ENCODE measurements at places on chromosomes 4 and X. TPM values are rescaled to one million over a fixed set of nuclear protein-coding genes. Genes with fewer than 3 reads are reported as not detected.

DNA sequence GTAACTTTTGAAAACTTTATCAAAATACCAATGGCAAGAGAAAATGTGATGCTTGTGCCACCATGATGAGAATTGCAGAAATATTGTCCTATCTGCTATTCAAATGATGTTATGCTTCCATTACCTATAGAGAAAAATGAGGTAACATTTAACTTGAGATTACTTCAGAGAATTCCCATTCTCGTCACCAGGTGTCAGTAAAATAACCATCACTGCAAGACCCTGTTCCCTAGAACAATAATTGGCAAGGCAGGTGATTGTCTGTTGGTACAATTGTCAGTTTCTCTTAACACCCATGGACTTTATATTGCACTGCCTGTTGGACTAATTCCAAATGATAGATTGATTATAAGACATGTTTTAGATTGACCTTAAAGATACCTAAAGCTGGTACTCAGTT, 179.9 kb downstream of the GABRG1 start:
- no peak overlapping the region for H3K27ac ChIP-seq
- H3K4me3 ChIP-seq = no peak overlapping the region
- no peaks in the 10 kb centered on the region for H3K36me3 ChIP-seq
- no peak for DNase-seq

DNA sequence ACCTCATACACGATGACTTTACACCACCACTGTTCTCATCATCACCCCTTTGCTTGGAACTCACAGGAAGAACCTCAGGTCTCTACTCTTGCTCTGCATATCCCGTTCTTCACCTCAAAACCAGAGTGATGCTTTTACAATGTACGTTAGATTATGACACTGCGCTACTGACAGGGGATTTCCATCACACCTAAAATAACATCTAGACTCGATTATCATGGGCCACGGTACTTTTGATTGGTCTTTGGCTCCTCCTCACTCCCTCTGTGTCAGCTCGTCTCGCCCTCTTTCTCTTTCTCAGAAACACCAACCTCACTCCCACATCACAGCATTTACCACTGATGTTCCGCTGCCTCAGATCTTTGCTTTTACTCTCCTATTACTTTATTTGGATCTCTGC, 172.4 kb downstream of the TLL1 start:
- no peak overlapping the region for H3K4me3 ChIP-seq
- H3K4me1 ChIP-seq = no peaks in the 10 kb centered on the region
- H3K27me3 ChIP-seq = no peaks in the 10 kb centered on the region
- peaks cover 12% of the 10 kb centered on the region for H3K36me3 ChIP-seq

DNA sequence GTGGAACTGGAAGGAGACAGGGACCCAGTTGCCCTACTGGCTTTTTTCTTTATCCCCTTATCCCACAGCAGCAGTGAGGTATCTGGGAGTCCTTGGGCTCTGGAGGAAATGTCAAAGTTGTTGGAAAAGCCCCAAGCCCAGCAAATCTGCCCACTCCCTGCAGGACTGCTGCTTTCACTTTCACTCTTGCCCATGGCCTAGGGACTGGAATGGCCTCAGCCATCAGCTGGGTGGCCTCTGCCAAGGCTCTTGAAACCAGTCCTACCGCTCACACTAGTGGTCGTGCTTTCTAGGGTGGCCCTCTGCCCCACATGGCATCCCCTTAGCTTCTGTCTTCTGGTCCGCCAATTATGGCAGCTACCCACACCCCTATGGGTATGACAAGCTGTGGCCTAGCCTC, 9.7 kb upstream of the RHOXF1 start:
- no peak overlapping the region for H3K27ac ChIP-seq
- peaks cover 3% of the 10 kb centered on the region for H3K27me3 ChIP-seq
- H3K4me3 ChIP-seq = no peak overlapping the region
- H3K4me1 ChIP-seq = no peaks in the 10 kb centered on the region

GRCh38 chr4:123411514-123411913, 14.9 kb downstream of the SPRY1 start:
- no peak for DNase-seq
- H3K4me1 ChIP-seq = peaks cover 32% of the 10 kb centered on the region
- H3K4me3 ChIP-seq = no peak overlapping the region
- H3K27me3 ChIP-seq = no peaks in the 10 kb centered on the region
- peaks cover 4% of the 10 kb centered on the region for H3K36me3 ChIP-seq
- H3K27ac ChIP-seq = no peak overlapping the region

- no peak for DNase-seq
- peaks cover 16% of the 10 kb centered on the region for H3K4me1 ChIP-seq
- H3K27ac ChIP-seq = no peak overlapping the region
Observed at GRCh38 chr4:18942874-18943273, 921.3 kb upstream of the LCORL start.

GRCh38 chr4:6197433-6198174, 2.7 kb downstream of the JAKMIP1 start:
- no peak overlapping the region for H3K4me3 ChIP-seq
- H3K36me3 ChIP-seq = peaks cover 2% of the 10 kb centered on the region
- H3K27ac ChIP-seq = no peak overlapping the region
- H3K4me1 ChIP-seq = peaks cover 5% of the 10 kb centered on the region
- peaks cover 55% of the 10 kb centered on the region for H3K27me3 ChIP-seq
- peak; percentile 76 for DNase-seq

- H3K27ac ChIP-seq = peak overlapping the region; percentile 97
- H3K4me3 ChIP-seq = no peak overlapping the region
- H3K4me1 ChIP-seq = peaks cover 95% of the 10 kb centered on the region
- peaks cover 50% of the 10 kb centered on the region for H3K36me3 ChIP-seq
- no peaks in the 10 kb centered on the region for H3K27me3 ChIP-seq
- no peak for DNase-seq
Observed at GRCh38 chr4:10094841-10095240, 21.8 kb downstream of the WDR1 start.

GRCh38 chr4:37246891-37247290, 2.3 kb downstream of the NWD2 start:
- H3K27ac ChIP-seq = no peak overlapping the region
- H3K4me3 ChIP-seq = no peak overlapping the region
- peaks cover 3% of the 10 kb centered on the region for H3K4me1 ChIP-seq

DNA sequence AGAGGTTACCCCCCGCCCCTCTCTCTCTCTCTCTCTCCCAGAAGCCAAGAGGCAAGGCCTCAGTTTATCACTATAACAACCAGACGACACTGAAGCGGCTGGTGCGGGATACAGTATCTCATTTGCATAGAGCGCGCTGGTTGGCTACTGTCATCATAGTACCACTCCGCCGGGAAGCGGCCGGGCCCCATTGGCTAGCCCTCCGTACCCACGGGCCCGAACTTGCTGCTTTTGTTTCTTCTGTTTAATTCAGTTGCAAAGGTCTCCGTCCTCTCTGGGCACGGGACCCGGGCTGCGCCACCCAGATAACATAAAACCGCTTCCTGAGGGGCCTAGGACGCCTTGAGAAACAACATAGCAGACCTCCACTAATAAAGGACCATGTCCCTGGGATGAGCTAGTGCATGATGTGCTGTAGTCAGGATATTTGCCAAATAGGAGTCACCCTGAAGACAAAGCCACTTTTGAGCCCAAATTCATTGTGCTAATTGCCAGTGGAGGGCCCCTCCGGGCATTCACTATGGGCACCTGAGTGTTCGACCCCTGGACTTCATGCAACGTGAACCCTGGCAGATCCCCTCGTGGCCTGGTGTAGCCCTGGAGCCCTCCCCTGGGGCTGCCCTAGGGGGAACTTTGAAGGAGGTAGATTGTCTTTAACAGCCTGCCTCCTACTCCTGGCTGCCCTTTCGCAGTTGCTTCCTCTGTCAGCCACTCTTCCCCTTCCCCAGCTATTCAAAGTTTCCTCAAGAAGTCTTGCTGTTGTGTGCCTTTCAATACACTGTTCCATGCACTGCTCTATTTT, at the start of gene PCYT1B:
TSS of gene PCYT1B (minus strand) at position 91 of the 802 bp plus-strand sequence. CDS start 242 bp downstream, outside the sequence.
- H3K4me1 ChIP-seq = peaks cover 20% of the 10 kb centered on the region
- DNase-seq = peak; percentile 87
- peak within 1 kb of the TSS; percentile 70 for H3K4me3 ChIP-seq
- no peaks in the 10 kb centered on the region for H3K36me3 ChIP-seq
- H3K27me3 ChIP-seq = peaks cover 32% of the 10 kb centered on the region
- H3K27ac ChIP-seq = peak within 1 kb of the TSS; percentile 76

GRCh38 chr4:30716681-30717207, 3.4 kb upstream of the PCDH7 start:
- peak overlapping the region; percentile 100 for H3K4me3 ChIP-seq
- H3K27ac ChIP-seq = peak overlapping the region; percentile 98
- H3K4me1 ChIP-seq = peaks cover 15% of the 10 kb centered on the region
- H3K27me3 ChIP-seq = no peaks in the 10 kb centered on the region
- no peaks in the 10 kb centered on the region for H3K36me3 ChIP-seq

DNA sequence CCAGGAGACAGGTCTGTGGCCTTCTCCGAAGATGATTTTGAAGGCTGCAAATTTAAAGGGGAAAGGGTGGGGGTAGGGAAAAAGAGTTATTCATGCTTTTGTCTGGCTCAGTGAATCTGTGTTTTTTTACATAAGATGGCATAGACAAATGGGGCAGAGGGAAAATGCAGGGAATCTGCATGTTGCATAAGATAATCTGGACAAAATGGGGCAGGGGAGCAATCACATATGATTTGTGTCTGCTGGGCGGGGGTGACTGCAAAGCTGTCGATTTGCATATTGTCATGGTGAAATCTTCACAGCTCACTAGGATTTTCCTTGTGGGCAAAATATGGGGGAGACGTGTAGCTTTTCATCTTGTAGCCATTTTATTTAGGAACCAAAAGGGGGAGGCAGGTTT, 29.4 kb upstream of the GYG2 start:
- no peak for DNase-seq
- H3K27me3 ChIP-seq = no peaks in the 10 kb centered on the region
- no peaks in the 10 kb centered on the region for H3K36me3 ChIP-seq
- H3K4me1 ChIP-seq = peaks cover 5% of the 10 kb centered on the region
- H3K4me3 ChIP-seq = no peak overlapping the region

DNA sequence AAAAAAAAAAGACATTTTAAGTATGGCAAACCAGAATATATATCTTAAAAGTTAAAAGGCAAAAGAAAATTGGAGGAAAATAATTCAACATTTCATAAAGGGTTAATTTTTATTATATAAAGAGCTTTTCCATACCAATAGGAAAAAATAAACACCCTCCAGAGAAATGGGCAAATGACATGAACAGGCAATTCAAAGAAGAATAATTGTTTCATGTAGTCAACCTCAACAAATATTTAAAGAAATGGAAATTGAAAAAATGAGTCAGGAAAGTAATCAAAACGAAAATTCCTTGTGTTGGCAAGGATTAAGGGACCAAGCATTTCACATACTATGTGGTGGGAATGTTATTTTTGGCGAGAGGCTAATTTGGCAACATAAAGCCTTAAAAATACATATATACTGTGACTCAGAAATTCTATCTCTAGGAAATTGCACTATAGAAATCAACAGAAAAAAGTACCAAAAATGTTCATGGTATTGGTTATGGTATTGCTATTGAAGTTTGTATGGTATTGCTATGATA, 87.6 kb downstream of the HAUS3 start:
- H3K27ac ChIP-seq = no peak overlapping the region
- no peak for DNase-seq
- no peaks in the 10 kb centered on the region for H3K4me1 ChIP-seq

DNA sequence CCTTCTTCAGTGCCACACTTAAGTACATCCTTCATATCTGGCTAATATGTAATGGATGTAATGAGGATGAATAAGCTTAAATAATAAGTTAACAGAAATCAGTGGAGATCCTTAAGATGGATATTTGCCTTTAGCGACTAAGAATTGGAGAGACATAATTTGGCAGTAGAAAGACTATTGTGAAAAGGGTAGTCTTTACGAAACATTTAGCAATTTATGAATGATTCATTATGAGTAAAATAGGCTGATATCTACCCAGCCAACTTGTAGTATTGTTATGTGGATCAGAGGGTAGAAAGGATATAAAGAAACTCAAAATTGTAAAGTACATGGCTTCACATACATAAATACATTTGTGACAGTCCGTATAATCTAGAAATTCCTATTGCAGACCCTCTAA, 2371.8 kb downstream of the PCDH7 start:
- H3K4me3 ChIP-seq = no peak overlapping the region
- no peaks in the 10 kb centered on the region for H3K36me3 ChIP-seq
- H3K27ac ChIP-seq = no peak overlapping the region
- peaks cover 27% of the 10 kb centered on the region for H3K4me1 ChIP-seq
- DNase-seq = no peak

DNA sequence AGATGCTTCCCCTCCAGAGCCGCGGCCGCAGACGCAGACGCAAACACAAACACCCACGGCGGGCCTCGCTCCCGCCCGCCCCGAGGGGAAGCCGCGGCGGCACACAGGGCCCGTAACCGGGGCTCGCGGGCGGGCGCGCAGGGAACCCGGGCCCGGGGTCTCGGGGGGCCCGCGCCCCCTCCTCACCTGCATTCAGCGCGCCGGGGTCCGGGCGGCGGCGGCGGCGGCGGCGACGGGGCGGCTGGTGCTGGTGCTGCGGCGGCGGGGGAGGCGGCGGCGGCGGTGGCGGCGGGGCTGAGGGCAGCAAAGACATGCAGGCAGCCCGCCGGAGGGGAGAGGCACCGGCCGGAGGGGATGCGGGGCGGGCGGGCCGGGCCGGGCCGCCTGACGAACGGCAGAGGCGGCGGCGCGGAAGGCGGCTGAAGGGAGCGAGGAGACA, 255 bp upstream of the CNOT6L start:
- DNase-seq = peak; percentile 85
- H3K4me3 ChIP-seq = peak overlapping the region; percentile 100
- H3K27ac ChIP-seq = peak overlapping the region; percentile 98

DNA sequence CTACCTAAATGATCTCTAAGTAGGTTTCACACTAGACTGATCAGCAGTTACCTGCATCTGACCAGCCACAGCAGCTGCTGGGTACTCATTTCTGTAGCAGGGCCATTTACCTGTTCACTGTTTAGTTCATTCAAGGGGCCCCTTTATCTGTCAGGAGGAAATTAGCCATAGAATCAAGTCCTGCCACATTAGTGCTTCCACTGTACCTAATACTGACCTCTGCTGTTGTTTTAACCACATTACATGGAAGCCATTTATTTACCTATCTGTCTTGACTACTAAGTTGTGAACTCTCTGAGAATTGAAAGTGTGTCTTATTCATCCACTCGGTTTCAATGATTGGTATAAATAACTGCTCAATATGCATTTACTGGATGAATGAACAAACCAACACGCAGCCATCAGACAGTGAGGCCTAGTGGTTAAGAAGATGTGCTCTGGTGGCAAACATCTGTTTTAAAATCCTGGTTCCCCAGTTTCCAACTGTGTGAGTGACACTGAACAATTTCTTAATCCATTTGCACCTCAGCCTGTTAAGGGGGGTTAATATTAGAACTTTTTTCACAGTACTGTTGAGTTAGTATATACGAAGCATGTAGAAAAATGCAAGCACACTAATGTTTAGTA, 30.0 kb upstream of the ANXA5 start:
- no peak overlapping the region for H3K4me3 ChIP-seq
- no peaks in the 10 kb centered on the region for H3K27me3 ChIP-seq
- DNase-seq = no peak
- H3K36me3 ChIP-seq = no peaks in the 10 kb centered on the region

DNA sequence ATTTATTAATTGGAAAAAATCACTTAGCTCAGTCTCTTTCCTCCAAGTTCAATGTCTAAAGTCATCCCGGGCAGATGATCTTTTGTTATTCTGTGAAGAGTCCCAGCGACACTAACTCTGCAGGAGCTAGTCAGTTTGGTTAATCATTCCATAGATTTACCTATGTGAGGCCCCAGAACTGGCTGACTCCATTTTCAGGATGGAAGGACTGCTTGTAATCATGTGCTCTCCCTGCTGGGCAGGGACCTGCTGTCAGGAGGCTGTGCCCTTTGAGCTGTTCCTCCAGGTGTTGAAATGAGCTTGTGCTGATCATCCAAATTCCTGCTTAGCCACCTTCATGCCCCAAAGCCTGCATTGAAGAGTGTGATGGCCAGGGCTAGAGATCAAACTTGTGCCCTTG, 169.8 kb downstream of the NHS start:
- no peaks in the 10 kb centered on the region for H3K36me3 ChIP-seq
- DNase-seq = no peak
- H3K27ac ChIP-seq = no peak overlapping the region

The GCNA gene
- total RNA-seq = 4.4 TPM

The HPSE gene
- 4.9 TPM for total RNA-seq

Data from osteocyte (in vitro differentiated cells).